ENCODE measurements at places on chromosomes 16 and 17. TPM values are rescaled to one million over a fixed set of nuclear protein-coding genes. Genes with fewer than 3 reads are reported as not detected.

CACNG5 gene
- total RNA-seq, result 0.21 TPM

DPEP2 gene
- not detected for total RNA-seq

NPIPB2 gene
- 2.9 TPM for total RNA-seq

CMTM3 gene
- 71.0 TPM for total RNA-seq

FBXL16 gene
- 1.5 TPM for total RNA-seq

MMP28 gene
- total RNA-seq, result 6.0 TPM

CTRB2 gene
- total RNA-seq, result not detected

DLX4 gene
- 2.4 TPM for total RNA-seq

KRTAP1-5 gene
- not detected for total RNA-seq

NHERF2 gene
- total RNA-seq, result 54.7 TPM

KCNJ12 gene
- total RNA-seq, result 1.1 TPM

ITGA2B gene
- 1.4 TPM for total RNA-seq

KRTAP9-7 gene
- total RNA-seq, result not detected

NAT9 gene
- total RNA-seq, result 52.8 TPM

ZC3H18 gene
- total RNA-seq, result 56.5 TPM

PCTP gene
- total RNA-seq, result 20.9 TPM

PRAC2 gene
- not detected for total RNA-seq

SRCIN1 gene
- total RNA-seq, result 2.8 TPM

QPRT gene
- total RNA-seq, result 1.4 TPM

RPRML gene
- 0.33 TPM for total RNA-seq

LRRC46 gene
- 2.8 TPM for total RNA-seq

SLC52A1 gene
- total RNA-seq, result 1.2 TPM

CCP110 gene
- total RNA-seq, result 8.9 TPM

CMTR2 gene
- total RNA-seq, result 15.9 TPM

TPSAB1 gene
- total RNA-seq, result not detected

KRT12 gene
- total RNA-seq, result not detected

KRTAP4-9 gene
- not detected for total RNA-seq

GINS2 gene
- 29.3 TPM for total RNA-seq

NOG gene
- total RNA-seq, result 1.1 TPM

FZD2 gene
- total RNA-seq, result 37.4 TPM

HIC1 gene
- total RNA-seq, result 1.5 TPM

KRT33A gene
- total RNA-seq, result not detected

GJD3 gene
- total RNA-seq, result 1.3 TPM

HCRT gene
- not detected for total RNA-seq

PYDC1 gene
- not detected for total RNA-seq

FOXL1 gene
- 1.3 TPM for total RNA-seq

RAB11FIP4 gene
- total RNA-seq, result 1.7 TPM

CD19 gene
- not detected for total RNA-seq

Measured in A549 treated with DMSO at 1 μM for 4 hours (cell line).